ENCODE measurements at places on chromosomes 11 and 22.

DNA sequence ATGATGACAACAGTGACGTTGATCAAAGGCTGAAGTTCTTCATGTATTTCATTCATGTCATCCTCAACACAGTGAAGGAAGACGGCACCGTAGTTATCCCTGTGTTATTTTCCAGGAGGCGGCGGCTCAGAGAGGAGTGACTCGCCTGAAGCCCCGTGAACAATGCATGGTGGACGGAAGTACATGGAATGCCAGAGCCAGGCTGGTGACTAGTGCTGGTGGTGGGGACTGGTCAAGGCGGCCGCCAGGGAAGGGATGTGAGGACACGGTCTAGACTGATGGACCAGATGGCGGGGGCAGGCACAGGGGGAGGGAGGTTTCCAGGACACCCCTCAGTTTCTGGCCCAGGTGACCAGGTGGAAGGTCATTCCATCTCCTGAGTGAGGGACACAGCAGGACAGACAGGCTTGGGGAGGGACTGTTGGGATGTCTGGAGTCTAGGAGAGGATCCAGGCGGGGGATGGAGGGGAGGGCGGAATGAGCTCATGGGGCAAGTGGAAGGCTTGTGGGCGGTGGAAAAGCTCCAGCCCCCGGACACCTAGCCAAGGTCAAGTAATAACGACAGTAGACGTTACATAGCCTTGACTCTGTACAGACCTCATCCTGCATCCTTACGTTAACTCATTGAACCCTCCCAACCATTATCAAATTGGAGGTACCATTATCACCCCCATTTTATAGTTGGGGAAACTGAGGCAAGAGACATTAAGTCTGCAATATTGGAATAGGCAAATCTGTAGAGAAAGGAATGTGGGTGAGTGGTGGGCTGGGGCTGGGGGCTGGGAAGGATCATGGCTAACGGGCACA, 16.0 kb upstream of the PICK1 start:
- no peak for DNase-seq

DNA sequence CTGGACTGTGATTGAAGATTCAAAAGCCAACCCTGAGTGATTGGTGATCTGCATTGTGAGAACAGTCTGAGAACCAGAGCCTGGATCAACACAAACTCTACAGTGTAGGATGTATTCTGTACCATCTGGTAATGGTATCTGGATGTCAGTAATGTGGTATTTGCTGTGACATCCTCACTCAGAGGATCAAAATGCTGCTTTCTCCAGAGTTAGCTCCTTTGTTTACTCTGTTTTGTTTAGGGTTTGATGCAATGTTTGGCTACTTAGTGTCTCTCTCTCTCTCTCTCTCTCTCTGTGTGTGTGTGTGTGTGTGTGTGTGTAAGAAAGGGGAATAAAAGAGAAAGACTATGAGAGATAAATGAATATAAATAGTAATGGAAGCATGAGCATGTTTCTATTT, 24.3 kb downstream of the CASP4 start:
- no peak for DNase-seq

DNA sequence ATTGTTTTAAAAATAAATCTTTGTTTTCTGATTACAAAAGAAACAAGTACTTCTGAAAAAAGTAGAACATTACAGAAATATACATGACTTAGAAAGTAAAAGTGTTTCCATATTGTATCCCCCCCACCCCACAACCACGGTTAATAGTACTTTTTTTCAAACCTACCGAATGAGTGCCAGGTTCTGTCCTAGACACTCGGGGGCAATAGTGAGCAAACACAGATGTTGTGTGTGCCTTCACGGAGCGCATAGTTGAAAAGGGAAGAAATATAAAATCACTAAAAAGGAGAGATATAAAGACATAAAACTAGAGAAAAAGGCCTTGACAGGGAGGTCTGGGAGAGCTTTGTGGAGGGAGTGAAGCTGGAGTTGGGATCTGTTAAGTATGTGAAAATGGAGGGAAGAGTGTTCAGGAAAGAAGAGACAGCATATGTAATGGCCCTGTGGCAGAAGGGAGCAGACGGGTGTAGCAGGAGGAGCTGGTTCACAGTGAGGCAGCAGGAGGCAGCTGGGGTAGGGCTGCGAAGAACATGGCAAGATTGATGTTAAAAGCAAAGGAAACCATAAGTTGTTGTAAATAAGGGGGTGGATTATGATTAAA, 42.1 kb upstream of the ALX4 start:
- DNase-seq = no peak

- DNase-seq = no peak
These were observed at the start of gene TIMP3 for GRCh38 chr22:32801537-32802236. TIMP3 (plus strand) TSS chr22:32801705; CDS start chr22:32802002, 297 bp downstream.

GRCh38 chr11:2377511-2378443, 667 bp downstream of the CD81 start:
- DNase-seq = peak; percentile 41

GRCh38 chr11:74011360-74012073, 2.6 kb upstream of the UCP3 start:
- DNase-seq = no peak

DNA sequence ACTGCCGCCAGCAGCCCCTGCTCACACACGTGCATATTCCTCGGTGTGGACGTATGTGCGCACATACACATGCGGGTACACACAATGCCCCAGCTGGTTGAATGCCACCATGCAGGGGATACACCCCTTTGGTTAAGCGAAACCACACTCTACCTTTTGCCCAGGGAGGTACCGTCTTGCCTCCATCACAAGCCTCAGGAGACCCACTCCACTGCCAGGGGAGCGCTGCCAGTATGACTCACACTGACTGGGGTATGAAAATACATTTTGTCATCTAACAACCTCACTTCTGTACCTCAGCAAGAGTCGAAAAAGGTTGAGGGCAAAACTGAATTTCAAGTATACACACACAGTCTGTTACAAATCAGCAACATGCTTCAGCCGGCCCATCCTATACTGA, 39.4 kb downstream of the TMEM45B start:
- no peak for DNase-seq

DNA sequence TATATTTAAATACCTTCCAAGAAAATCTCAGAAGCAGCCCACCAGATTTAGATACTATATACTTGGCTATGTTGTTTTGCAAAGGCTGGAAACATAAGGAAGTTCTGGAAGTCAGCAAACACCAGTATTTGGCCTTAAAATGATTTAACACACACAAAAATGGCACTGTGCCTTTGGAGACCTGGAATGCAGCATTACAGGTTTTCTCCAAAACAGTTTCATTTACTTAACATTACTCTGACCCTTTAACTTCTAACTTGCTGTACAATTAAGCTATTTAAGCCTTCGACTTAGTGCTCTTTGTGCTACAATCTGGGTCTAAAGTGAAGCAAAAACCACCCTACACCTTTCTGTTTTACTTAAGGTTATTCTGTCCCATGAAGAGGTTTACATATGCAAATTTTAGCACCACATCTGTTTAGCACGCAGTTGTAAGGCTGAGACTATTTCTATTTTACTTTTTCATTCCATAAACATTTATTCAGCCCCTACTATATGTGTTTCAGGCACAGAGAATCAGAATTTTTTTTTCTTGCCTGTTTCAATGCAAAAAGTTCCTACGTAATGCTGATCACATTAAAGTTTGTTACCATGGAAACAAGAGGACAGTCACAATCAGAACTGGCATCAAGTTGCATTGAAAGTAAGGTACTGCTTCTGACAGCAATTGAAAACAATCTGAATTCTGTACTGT, 70.3 kb downstream of the MAML2 start:
- DNase-seq = no peak

- no peak for DNase-seq
These were observed 3.0 kb downstream of the RPS25 start for GRCh38 chr11:119015054-119015611.

- peak; percentile 62 for DNase-seq
These were observed 6.7 kb upstream of the GDPD5 start for GRCh38 chr11:75532200-75533048.

GRCh38 chr11:117923773-117924172, 5.4 kb downstream of the TMPRSS13 start:
- no peak for DNase-seq

- no peak for DNase-seq
These were observed 129.5 kb downstream of the FAM76B start for GRCh38 chr11:95660038-95660437.

GRCh38 chr22:47067911-47068625, 305.6 kb downstream of the TBC1D22A start:
- DNase-seq = no peak

GRCh38 chr11:35413598-35413997, 5.8 kb downstream of the SLC1A2 start:
- DNase-seq = no peak

DNA sequence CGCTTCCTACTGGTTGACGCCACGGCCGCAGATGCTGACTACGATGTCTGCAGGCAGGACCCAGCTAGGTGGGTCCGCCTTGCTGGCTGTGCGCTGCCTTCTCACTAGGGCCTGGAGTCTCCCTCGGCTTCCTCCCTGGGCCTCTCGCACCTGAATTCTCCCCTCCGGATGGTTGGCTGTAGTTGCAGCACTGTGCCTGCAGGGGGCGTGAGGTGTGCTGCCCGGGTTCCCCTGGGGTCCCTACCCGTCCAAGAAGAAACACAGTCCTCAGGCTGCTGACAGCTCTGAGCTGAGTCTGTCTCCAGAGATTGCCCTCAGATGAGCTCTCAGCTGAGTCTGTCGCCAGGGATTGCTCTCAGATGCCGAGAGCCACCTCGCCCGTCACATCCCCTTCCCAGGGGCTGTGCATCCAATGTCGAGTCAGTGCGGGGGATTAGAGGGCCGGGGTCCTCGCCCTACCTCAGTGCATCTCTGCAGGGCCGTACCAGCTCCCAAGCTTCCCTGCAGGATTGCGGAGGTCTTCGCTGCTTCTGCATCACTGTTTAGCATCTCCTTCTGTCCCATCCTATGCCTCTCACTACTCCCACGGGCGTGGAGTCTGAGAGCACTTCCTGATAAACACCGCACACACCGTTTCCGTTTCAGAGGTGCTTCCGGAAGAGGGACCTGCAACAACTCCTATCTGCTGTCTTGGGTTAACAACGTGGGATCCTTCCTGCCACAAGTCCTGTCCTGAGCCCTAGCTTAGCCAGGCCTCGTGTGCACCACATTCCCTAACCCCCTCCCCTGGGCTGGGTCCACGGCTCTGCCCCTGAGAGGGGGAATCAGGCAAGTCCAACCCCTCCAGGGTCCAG, 196.9 kb downstream of the CSNK2A3 start:
- DNase-seq = no peak

DNA sequence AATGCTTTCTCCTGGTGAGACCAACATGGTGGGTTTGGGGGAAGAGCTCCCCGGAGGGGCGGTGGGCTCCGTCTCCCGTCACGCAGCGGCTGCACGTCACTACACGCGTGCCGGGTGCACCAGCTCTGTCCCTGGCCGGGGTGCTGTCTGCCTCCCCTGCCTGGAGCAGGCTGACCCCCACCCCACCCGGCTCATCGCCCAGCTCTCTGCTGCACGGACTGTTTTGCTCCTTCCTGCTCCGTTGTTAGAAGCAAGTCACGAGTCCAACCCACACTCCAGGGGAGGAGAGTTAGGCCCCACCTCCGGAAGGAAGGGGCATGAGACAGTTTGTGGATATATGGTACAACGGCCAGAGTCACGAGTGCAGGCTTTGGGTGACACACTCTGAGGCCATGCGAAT, 364.9 kb downstream of the BRD1 start:
- DNase-seq = no peak

DNA sequence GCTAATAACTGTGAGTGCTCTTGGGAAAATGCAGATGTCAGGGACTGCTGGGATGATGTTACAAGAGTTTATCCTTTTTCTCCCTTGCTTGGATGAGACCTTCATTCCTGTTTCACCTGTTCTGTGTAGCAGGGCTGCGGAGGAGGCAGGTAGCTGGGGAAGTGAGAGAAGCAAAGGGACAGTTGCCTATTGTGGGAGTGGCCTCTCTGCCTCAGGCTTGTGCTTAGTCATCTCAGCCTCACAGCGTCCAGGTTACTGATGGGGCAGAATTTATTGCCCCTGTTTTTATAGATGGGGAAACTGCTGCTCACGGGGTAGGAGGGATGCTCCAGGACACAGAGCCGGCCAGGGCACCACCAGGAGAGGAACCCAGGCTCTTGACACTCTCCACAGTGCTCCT, 1.7 kb downstream of the STX3 start:
- DNase-seq = no peak

DNA sequence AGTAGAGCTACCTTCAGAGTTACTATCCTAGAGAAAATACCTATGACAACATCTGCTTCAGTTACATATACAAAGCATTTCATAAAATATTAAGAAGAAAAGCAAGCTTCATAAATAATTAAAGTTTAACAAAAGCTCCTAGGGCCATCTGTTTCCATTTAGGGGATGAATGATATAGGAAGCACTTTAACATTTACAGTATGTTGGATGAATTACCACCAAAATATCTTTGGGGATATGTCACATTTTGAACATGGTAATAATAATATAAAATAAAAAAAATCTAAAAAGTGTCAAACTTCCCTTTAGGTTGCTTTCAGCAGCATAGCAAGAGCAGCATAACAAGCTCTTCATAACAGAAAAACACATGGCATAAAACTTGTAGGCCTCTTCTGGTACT, 104.6 kb downstream of the ATG16L2 start:
- no peak for DNase-seq

GRCh38 chr22:37282385-37282677, at the start of gene CYTH4:
CYTH4 (plus strand) TSS chr22:37282508; CDS start chr22:37282570, 62 bp downstream.
- peak; percentile 62 for DNase-seq

DNA sequence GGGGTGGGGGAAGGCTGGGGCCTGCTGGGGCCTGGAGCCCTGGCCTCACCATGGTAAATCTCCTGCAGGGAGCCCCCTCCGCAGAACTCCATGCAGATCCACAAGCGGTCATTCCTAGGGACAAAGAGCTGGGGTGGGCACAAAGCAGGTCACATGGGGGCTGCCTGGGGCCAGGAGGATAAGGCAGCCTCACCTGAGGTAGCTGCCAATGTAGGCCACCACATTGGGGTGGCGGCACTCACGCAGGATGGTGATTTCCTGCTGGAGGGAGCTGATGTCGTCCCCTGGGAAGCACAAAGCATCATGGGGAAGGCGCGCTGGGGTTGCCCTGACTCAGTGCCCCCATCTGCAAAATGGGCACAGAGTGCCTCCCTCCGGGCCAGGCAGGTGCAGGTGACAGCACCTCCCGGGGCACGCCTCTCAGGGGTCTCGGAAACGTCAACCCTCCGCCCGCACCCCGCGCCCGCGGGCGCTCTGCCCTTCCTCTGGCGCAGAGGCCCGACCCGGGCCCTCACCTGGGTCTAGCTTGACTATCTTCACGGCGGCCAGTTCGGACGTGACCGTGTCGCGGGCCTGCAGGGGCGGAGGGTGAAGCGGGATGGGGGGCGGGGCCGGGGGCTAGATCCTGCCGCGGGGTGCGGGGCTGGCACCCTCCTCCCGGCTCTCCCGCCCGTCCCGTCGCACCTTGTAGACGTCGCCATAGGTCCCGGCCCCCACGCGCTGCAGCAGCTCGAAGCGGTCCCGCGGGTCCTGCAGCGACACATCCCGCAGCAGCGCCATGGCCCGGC, 450 bp downstream of the MAP4K2 start:
- DNase-seq = no peak

DNA sequence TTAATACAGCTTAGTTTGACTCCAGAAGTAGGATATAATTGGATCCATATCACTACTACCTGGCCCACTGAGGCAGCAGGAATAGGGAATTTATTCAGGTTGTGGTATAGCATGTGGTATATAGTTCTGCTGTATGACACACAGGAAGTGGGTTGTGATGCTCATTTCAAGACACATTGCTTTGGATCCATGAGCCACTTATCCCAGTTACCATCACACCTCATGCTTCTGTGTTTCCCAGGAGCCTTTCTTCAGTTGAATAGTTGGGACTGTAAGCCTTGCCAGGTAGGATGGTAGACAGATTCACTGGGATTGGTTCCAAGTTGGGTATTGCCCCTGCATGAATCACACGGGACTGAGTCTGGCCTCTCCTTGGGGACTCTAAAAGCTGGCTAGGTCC, 9.9 kb upstream of the SLC37A2 start:
- no peak for DNase-seq

- no peak for DNase-seq
These were observed 22.2 kb downstream of the TREH start for GRCh38 chr11:118657238-118657637.
